Psoas muscle (tissue), 8 donors: ENCODE measurements at places on chromosomes 4 and X. TPM values are rescaled to one million over a fixed set of nuclear protein-coding genes. Genes with fewer than 3 reads are reported as not detected.

GRCh38 chr4:182764137-182764536 is 153.0 kb downstream of the DCTD start:
- H3K27ac ChIP-seq, result no peak overlapping the region
- no peak overlapping the region for H3K4me3 ChIP-seq
- no peaks in the 10 kb centered on the region for H3K36me3 ChIP-seq
- H3K4me1 ChIP-seq, result no peaks in the 10 kb centered on the region

DNA sequence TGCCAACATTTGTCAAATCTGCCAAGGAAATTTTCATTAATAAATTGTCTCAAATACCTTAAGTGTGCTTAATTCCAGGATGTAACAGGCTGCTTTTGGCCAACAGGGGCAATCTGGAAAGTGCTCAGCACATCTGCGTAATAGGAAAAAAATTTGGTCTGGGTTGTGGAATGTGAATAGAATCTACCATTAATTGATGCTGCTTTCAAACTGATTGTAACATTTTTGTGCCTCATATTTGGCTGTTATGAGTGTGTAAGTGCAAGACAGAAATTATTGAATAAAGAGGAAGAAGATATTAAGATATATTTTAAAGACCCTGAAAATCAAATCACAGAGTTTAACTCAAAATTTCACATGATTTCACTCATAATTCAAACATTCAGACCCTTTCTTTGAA is 41.1 kb downstream of the REELD1 start:
- no peaks in the 10 kb centered on the region for H3K4me1 ChIP-seq
- no peak overlapping the region for H3K4me3 ChIP-seq
- H3K27ac ChIP-seq, result no peak overlapping the region
- H3K27me3 ChIP-seq, result no peaks in the 10 kb centered on the region

GUCY1B1 gene
- polyA plus RNA-seq, result 3.6 TPM

- H3K27ac ChIP-seq, result no peak overlapping the region
- no peaks in the 10 kb centered on the region for H3K36me3 ChIP-seq
- H3K4me1 ChIP-seq, result no peaks in the 10 kb centered on the region
- no peak for DNase-seq
- no peak overlapping the region for H3K4me3 ChIP-seq
Observed at GRCh38 chr4:177448850-177449249, 6.6 kb upstream of the AGA start.

GRCh38 chr4:109278594-109279031 is 23.8 kb downstream of the COL25A1 start:
- H3K4me1 ChIP-seq, result no peaks in the 10 kb centered on the region
- H3K4me3 ChIP-seq, result no peak overlapping the region
- H3K27ac ChIP-seq, result no peak overlapping the region
- H3K36me3 ChIP-seq, result no peaks in the 10 kb centered on the region
- no peak for DNase-seq

DNA sequence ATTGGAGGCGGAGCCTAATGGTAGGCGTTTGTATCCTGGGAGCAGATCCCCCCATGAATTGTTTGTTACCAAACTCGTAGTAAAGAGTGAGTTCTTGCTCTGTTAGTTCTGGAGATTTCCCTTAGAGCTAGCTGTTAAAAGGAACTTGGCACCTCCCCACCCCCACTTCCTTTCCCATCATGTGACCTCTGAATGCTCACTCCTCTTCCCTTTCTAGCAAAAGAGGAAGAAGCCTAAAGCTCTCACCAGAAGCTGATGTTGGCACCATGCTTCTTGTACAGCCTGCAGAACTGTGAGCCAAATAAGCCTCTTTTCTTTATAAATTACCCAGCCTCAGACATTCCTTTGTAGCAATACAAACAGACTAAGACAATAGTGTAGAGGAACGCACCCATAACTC is 13.8 kb upstream of the ATOH1 start:
- H3K4me1 ChIP-seq, result no peaks in the 10 kb centered on the region
- H3K27me3 ChIP-seq, result no peaks in the 10 kb centered on the region
- no peak overlapping the region for H3K4me3 ChIP-seq
- no peak overlapping the region for H3K27ac ChIP-seq
- no peak for DNase-seq

- H3K36me3 ChIP-seq, result no peaks in the 10 kb centered on the region
- DNase-seq, result no peak
- H3K27me3 ChIP-seq, result peaks cover 7% of the 10 kb centered on the region
- H3K4me1 ChIP-seq, result no peaks in the 10 kb centered on the region
- H3K27ac ChIP-seq, result no peak overlapping the region
Observed at GRCh38 chr4:152206185-152206584, 329.7 kb downstream of the FBXW7 start.

DNA sequence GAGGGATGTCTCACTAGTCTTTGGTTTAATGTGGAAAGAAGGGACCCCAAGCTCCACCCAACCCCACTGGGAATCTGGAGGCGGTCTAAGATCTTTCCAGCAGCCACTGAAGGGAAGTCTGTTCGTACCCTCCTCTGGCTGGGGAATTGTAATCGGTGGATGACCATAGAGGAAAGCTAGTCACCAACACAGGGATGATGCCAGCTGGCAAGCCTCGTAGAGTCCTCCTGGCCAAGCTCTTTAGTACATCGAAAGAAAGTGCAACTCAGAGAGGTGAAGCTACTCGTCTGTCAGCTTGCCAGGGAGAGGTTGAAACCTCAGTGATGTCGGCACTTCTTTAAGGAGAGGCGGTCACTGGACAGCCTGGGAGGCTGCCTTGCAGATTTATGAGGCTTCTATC is 58.7 kb downstream of the MAMLD1 start:
- no peaks in the 10 kb centered on the region for H3K36me3 ChIP-seq
- peak; percentile 75 for DNase-seq
- H3K4me1 ChIP-seq, result no peaks in the 10 kb centered on the region
- H3K4me3 ChIP-seq, result no peak overlapping the region
- no peaks in the 10 kb centered on the region for H3K27me3 ChIP-seq

- no peaks in the 10 kb centered on the region for H3K27me3 ChIP-seq
- H3K27ac ChIP-seq, result no peak overlapping the region
- H3K36me3 ChIP-seq, result no peaks in the 10 kb centered on the region
- no peak overlapping the region for H3K4me3 ChIP-seq
- DNase-seq, result no peak
Observed at GRCh38 chr4:24963277-24963676, 50.4 kb upstream of the CCDC149 start.

GRCh38 chr4:182297659-182298058 is 54.5 kb downstream of the TENM3 start:
- no peaks in the 10 kb centered on the region for H3K4me1 ChIP-seq
- no peaks in the 10 kb centered on the region for H3K27me3 ChIP-seq

- no peak overlapping the region for H3K27ac ChIP-seq
- H3K4me3 ChIP-seq, result no peak overlapping the region
- DNase-seq, result no peak
- H3K27me3 ChIP-seq, result no peaks in the 10 kb centered on the region
Observed at GRCh38 chr4:170091069-170091696, 1.4 kb upstream of the AADAT start.

FMR1 gene
- 7.6 TPM for polyA plus RNA-seq

SMIM43 gene
- polyA plus RNA-seq, result 0.03 TPM

DNA sequence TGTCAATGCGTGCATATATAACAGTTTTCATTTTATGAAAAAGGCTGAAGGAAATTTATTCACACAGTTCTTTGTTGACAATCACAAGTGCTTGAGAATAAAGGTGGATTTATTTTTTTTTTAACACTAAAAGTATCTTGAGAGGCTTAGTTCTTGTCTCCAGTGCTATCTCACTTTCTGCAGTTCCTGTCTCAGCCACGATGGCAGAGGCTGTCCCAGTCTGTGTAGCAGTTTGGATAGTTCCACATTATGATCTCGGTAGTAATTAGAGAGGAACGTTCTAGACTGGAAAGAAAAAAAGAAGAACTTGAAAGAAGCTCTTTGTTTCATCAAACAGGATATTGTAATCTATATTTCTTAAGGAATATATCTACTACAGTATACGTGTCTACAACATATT is 229.0 kb downstream of the UGT8 start:
- H3K4me3 ChIP-seq, result no peak overlapping the region
- no peak overlapping the region for H3K27ac ChIP-seq
- no peaks in the 10 kb centered on the region for H3K36me3 ChIP-seq
- DNase-seq, result no peak
- no peaks in the 10 kb centered on the region for H3K4me1 ChIP-seq
- H3K27me3 ChIP-seq, result no peaks in the 10 kb centered on the region
